Parietal lobe (tissue), 2 donors: ENCODE measurements at places on chromosomes 7 and 10. TPM values are rescaled to one million over a fixed set of nuclear protein-coding genes. Genes with fewer than 3 reads are reported as not detected.

The CABCOCO1 gene
- total RNA-seq = 1.6 TPM

The EXOC6 gene
- total RNA-seq = 76.1 TPM

The FBXL13 gene
- total RNA-seq = 5.6 TPM

The CNNM1 gene
- total RNA-seq = 5.6 TPM

The GPC2 gene
- 67.3 TPM for total RNA-seq

The NFE2L3 gene
- 13.5 TPM for total RNA-seq

The ARHGEF35 gene
- 1.6 TPM for total RNA-seq

The ARMC3 gene
- 3.8 TPM for total RNA-seq

The FBH1 gene
- 82.3 TPM for total RNA-seq

The BLNK gene
- total RNA-seq = 1.3 TPM

The TMEM229A gene
- 0.31 TPM for total RNA-seq

The CALHM2 gene
- 4.1 TPM for total RNA-seq

The GTF2IRD1 gene
- total RNA-seq = 27.5 TPM

The MRPS33 gene
- 19.7 TPM for total RNA-seq

The GIGYF1 gene
- 35.4 TPM for total RNA-seq

The CYP2E1 gene
- total RNA-seq = 16.3 TPM
